Stimulated activated CD4-positive, alpha-beta T cell treated with anti-CD3 and anti-CD28 coated beads, Interleukin-12 subunit alpha, Interleukin-12 subunit beta, amount 100 ng/mL, for 48 hours (primary cell): ENCODE measurements at places on chromosomes 4 and X.

DNA sequence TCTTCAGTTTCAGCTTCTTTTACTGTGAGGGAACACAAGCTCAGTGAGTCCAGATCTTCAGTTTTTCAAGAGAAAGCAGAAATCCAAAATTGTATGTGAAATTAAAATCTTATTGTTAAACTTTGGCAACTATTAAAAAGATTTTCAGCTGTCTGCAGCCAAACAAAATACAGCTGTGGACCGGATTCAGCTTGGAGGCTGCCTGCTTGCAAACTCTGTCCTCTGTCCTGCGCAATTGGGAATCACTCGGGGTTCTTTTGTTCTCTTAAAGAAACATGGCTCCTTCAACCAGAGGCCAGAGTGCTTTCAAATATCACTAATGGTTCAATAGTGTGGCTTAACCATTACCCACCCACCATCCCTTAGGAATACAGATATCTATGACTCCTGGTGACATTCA, 201.2 kb downstream of the CHIC2 start:
- no peak for DNase-seq

DNA sequence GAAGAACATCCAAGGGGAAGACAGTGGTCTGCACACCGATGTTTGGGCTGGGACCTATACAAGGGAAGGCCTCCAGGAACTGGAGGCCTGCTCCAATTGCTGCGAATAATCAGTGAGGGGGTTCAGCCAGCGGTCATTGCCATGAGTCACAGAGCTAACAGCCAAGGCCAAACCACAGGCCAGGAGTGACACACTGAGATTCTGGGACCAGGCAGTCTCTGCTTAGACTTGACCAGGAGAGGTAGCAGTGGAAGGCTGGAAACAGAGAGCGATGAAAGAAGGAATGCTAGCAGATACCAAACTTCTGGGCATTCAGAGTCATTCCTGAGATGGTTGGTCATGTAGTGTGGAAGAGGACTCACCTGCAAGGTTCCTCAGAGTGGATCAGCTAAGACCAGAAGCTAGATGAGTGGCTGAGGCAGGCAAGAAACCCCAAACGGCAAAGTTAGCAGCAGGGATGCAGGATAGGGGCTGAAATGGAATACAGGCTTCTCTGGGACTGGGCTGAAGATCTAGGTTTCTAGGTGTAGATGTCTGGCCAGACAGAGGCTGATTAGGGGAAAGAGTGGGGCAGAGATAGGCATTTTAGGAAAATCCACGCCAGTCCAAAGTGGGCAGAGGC, 54.7 kb downstream of the CNGA2 start:
- no peak for DNase-seq

DNA sequence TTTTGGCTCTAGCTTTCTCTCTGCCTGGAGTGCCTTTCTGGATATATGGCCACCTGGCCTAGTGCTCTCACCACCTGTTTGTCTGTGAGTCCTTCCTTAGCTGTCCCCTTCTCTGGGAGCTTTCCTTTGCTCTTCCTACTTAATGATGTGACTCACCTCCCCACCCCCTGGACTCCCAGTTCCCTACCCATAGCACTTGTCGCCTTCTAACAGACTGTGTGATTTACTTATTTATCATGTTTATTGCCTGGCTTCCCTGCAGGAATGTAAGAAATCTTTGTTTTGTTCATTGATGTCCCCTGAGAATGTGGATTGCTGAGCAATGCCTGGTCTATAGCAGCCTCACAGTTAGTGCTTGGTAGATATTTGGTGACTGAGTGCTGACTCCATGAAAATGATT, 18.9 kb downstream of the ADD1 start:
- no peak for DNase-seq

- DNase-seq = no peak
These were observed 138.5 kb downstream of the ARX start for GRCh38 chrX:24877288-24877664.

- no peak for DNase-seq
These were observed 1.2 kb downstream of the SLAIN2 start for GRCh38 chr4:48342606-48342880.

- no peak for DNase-seq
These were observed 410.7 kb downstream of the CENPC start for GRCh38 chr4:67134616-67135015.

DNA sequence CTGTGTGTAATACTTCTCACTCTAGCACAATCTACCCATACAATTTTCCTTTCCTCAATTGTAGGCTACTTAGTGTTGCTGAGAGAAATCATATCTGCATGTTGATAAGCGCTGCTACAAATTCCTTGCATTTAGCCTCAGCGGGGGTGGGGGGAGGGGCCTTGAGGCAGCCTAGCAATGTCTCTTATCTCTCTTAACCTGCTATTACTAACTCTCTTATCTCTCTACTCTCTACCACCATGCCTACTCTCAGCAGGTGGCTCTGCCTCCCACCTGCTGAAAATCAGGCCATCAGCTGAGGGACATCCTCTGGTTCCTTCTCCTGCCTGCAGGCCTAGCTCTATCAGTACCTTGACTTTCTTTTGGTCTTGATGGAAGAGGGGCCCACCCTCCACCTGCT, 98.9 kb downstream of the GPR82 start:
- no peak for DNase-seq

GRCh38 chr4:7295911-7296660, 103.7 kb downstream of the SORCS2 start:
- no peak for DNase-seq

GRCh38 chrX:97315939-97316338, 432.2 kb downstream of the RPA4 start:
- no peak for DNase-seq
